ENCODE measurements at places on chromosomes 4 and X. TPM values are rescaled to one million over a fixed set of nuclear protein-coding genes. Genes with fewer than 3 reads are reported as not detected.
A peak's percentile ranks its signal among the peaks of the same experiment; 100 is the strongest.

DNA sequence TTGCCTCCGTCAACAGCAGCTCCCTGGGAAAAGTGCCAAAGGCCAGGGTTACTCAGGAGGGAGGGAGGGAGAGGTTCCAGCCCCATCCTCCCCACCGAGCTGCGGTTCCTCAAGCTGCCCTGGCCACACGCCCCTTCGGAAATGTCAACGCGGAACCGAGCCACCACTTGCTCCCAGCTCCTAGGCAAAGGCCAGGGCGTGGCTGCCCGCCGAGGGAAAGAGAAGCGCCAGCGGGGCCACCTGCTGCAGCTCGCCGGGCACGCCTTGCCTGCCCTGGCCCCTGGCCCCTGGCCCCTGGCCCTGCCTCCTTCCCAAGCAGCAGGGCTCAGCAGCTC is 15.3 kb downstream of the SLC6A8 start:
- H3K27ac ChIP-seq: no peak overlapping the region
- H3K36me3 ChIP-seq: peaks cover 24% of the 10 kb centered on the region
- peak; percentile 26 for DNase-seq
- no peaks in the 10 kb centered on the region for H3K27me3 ChIP-seq

DNA sequence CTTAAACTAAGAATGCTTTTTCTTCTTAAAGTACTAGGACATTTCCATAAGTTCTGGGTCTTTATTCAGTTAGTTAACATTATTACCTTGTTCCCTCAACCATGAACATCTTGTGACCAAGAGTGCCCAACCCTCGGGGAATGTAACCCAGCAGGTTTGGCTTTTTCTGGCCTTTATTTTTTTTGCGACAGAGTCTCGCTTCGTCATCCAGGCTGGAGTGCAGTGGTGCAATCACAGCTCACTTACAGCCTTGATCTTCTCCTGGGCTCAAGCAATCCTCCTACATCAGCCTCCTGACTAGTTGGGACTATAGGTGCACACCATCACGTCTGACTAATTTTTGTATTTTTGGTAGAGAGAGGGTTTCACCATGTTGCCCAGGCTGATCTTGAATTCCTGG is 65.1 kb downstream of the USP11 start:
- H3K27me3 ChIP-seq: peaks cover 6% of the 10 kb centered on the region
- peaks cover 5% of the 10 kb centered on the region for H3K4me1 ChIP-seq
- H3K27ac ChIP-seq: no peak overlapping the region
- DNase-seq: peak; percentile 31

DNA sequence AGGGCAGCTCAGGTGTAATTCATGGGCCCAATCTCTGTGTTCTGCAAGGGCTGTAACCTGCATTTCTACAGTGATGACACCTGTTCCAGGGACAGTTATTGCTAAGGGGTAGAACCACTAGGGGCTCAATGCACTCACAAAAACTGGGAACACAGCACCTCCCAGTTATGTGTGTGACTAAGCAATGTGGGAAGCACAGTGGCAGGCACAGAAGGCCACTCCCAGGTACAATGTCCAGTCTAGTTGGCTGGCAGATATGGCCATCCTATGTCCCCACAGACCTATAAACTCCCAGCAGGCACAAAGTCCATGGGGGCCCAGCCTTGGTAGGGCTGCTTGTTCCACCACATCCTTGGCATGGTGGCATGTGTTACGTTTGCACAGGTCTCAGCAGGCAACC is 25.7 kb downstream of the CXCL13 start:
- no peak for DNase-seq
- no peaks in the 10 kb centered on the region for H3K36me3 ChIP-seq
- no peak overlapping the region for H3K27ac ChIP-seq
- no peak overlapping the region for H3K4me3 ChIP-seq
- H3K27me3 ChIP-seq: no peaks in the 10 kb centered on the region
- no peaks in the 10 kb centered on the region for H3K4me1 ChIP-seq

DNA sequence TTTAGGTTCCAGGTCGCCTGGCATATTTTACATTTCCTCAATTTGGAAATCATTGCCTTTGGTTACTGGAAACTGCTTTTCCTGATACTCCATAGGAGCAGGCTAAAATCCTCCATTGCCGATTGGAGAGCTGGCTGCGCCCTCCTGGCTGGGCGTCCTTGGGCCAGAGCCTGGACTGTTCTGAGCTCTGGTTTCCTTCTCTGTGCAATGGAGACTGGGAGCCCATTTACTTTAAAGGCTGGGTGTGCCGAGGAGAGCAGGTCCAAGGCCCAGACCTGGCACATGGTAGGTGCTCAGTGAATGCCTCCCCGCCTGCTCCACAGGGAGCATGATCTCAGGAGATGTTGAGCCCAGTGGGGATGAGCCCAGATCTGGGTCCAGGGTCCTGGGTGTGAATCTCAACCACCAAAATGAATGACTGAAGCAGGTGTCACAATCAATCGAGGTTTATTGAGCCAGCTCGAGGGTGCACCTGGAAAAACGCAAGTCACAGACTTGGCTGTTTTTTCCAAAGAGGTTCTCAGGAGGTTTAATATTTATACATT is 50.0 kb downstream of the EVC start:
- no peaks in the 10 kb centered on the region for H3K27me3 ChIP-seq
- H3K4me1 ChIP-seq: no peaks in the 10 kb centered on the region
- H3K4me3 ChIP-seq: no peak overlapping the region
- DNase-seq: no peak
- H3K27ac ChIP-seq: no peak overlapping the region
- no peaks in the 10 kb centered on the region for H3K36me3 ChIP-seq

DNA sequence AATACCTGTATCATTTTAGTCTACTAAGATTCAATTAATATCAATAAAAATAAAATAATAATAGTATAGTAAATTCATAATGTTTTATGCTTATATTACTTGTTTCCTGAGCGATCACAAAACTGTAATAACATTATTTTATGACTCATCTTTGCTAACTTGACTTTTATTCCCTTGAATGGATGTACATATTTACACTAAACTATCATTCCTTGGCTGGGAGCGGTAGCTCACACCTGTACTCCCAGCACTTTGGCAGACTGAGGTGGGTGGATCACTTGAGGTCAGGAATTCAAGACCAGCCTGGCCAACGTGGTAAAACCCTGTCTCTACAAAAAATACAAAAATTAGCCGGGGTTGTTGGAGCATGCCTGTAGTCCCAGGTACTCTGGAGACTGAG is 104.0 kb upstream of the SLC34A2 start:
- H3K4me1 ChIP-seq: no peaks in the 10 kb centered on the region
- no peaks in the 10 kb centered on the region for H3K36me3 ChIP-seq
- H3K4me3 ChIP-seq: no peak overlapping the region
- DNase-seq: no peak
- H3K27me3 ChIP-seq: no peaks in the 10 kb centered on the region
- H3K27ac ChIP-seq: peak overlapping the region; percentile 73

DNA sequence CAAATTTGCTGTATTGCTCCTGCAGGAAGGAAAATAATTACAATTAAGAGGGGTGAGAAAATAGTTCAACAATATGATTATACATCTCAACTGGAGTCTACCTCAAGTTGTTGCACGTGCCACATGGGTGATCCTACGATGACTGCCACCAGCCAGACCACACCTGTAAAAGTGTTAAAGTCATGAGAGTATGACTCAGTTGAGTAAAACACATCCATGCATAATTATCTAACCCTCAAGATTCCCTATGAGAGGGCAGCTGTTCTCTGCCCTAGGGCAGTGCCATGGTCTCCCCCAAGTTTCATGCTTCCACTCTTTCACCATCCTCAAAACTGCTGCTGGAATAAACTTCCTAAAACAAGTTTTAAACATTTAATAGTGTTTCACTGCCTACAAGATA is 44.1 kb downstream of the QRFPR start:
- H3K27ac ChIP-seq: no peak overlapping the region
- no peaks in the 10 kb centered on the region for H3K36me3 ChIP-seq
- no peak for DNase-seq
- H3K4me3 ChIP-seq: no peak overlapping the region

- H3K4me3 ChIP-seq: no peak overlapping the region
- no peak overlapping the region for H3K27ac ChIP-seq
- DNase-seq: no peak
- no peaks in the 10 kb centered on the region for H3K36me3 ChIP-seq
- no peaks in the 10 kb centered on the region for H3K4me1 ChIP-seq
Measured at GRCh38 chrX:30253257-30253656, 6.3 kb downstream of the MAGEB1 start.

GRCh38 chr4:184392748-184393559 is 81.4 kb downstream of the IRF2 start:
- H3K27me3 ChIP-seq: no peaks in the 10 kb centered on the region
- peaks cover 40% of the 10 kb centered on the region for H3K36me3 ChIP-seq

- H3K36me3 ChIP-seq: peaks cover 36% of the 10 kb centered on the region
- H3K27ac ChIP-seq: no peak overlapping the region
- no peak overlapping the region for H3K4me3 ChIP-seq
- peak; percentile 32 for DNase-seq
- no peaks in the 10 kb centered on the region for H3K27me3 ChIP-seq
Measured at GRCh38 chr4:3193531-3194203, 55.3 kb upstream of the MSANTD1 start.

- H3K4me3 ChIP-seq: no peak overlapping the region
- no peak overlapping the region for H3K27ac ChIP-seq
- H3K27me3 ChIP-seq: no peaks in the 10 kb centered on the region
- DNase-seq: no peak
- no peaks in the 10 kb centered on the region for H3K36me3 ChIP-seq
- H3K4me1 ChIP-seq: peaks cover 1% of the 10 kb centered on the region
Measured at GRCh38 chr4:119632216-119632615, 3.6 kb upstream of the PDE5A start.

DNA sequence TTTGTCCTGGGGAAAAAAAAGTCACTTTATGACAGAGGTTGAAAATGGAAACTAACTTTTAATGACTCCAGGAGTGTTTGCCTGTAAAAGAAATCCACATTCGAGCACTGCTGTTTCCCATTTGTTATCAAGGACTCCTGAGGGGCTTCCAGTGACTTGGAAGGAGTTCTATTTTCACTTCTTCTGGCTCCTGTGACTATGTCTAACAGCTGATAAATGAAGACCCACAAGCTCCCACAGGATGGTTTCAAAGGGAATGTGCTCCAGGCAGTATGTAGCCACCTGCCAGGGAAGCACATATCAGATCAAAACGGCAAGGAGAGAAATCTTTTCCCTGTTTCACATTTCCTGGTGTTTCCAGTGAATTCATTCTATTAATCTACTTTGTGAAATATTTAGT is 159.8 kb upstream of the FAM241A start:
- peaks cover 6% of the 10 kb centered on the region for H3K4me1 ChIP-seq
- no peak overlapping the region for H3K4me3 ChIP-seq
- H3K27me3 ChIP-seq: no peaks in the 10 kb centered on the region
- DNase-seq: no peak
- H3K36me3 ChIP-seq: no peaks in the 10 kb centered on the region
- H3K27ac ChIP-seq: no peak overlapping the region

GRCh38 chr4:76476571-76476970 is 41.5 kb downstream of the SHROOM3 start:
- H3K27me3 ChIP-seq: no peaks in the 10 kb centered on the region
- H3K36me3 ChIP-seq: no peaks in the 10 kb centered on the region
- H3K27ac ChIP-seq: no peak overlapping the region
- no peaks in the 10 kb centered on the region for H3K4me1 ChIP-seq

DNA sequence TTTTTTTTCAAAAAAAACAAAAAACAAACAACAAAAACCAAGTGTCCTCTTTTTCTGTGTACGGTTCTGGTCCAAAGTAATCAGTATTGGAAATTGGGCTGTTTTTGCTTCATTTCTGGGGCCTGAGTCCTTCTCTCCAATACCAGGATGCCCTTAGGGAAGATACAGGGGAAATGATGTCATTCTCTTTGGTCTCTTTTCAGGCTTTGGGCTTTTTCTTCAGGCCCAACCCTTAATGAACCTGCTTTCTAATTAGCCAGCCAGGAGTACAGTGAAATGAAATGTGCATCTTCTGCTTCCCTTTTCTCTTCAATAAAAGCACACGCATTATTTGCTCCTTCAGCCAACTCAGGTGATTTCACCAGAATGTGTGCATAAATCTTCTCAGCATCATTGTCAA is 52.6 kb upstream of the RBPJ start:
- no peaks in the 10 kb centered on the region for H3K36me3 ChIP-seq
- H3K4me3 ChIP-seq: no peak overlapping the region
- DNase-seq: no peak
- no peak overlapping the region for H3K27ac ChIP-seq
- no peaks in the 10 kb centered on the region for H3K27me3 ChIP-seq
- peaks cover 3% of the 10 kb centered on the region for H3K4me1 ChIP-seq

DNA sequence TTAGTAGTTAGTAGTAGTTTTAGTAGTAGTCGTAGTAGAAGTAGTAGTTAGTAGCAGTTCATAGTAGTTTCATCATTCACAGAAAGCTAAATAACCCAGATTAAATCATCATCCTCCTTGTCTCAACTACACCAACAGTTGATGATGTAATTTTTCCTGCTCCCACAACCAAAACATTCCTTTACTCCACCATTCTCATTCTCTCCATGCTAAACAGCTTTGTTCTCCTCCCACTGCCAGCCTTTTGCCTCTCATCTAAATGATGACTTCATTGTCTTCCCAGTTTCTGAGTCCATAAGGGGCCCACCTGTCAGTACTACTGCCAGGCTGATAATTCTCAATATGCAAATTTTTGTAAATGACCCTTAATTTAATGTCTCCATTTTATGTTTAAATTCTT is 68.9 kb downstream of the ARHGAP24 start:
- no peak for DNase-seq
- H3K4me3 ChIP-seq: no peak overlapping the region
- no peaks in the 10 kb centered on the region for H3K4me1 ChIP-seq
- no peak overlapping the region for H3K27ac ChIP-seq

DNA sequence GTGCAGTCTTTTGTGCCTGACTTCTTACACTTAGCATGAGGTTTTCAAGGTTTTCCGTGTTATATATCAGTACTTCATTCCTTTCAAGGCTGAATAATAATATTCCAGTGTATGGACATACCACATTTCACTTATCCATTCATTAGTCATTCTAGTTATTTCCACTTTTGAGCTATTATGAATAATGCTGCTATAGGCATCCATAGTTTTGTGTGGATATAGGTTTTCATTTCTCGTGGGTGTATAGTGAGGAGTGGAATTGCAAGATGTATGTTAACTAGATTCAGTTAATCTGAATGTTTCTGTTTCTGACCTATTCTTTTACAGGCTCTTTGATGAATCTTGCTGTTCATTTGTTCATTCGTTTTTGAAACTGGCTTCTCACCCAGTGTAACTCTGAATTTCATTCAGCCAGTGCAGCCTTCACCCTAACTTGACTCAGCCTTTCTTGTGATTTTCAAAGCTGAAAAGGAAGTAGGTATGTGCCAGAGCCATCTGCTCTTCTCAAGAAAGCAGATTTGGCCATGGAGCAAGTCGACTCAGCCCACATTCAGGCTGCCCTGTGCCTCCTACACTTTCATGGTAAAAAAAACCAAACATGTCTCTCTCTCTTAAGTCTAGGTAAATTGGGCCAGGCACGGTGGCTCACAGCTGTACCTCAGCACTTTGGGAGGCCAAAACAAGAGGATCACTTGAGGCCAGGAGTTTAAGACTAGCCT is 56.3 kb upstream of the NOCT start:
- no peaks in the 10 kb centered on the region for H3K4me1 ChIP-seq
- H3K36me3 ChIP-seq: no peaks in the 10 kb centered on the region
- H3K4me3 ChIP-seq: no peak overlapping the region
- no peaks in the 10 kb centered on the region for H3K27me3 ChIP-seq
- no peak for DNase-seq

DNA sequence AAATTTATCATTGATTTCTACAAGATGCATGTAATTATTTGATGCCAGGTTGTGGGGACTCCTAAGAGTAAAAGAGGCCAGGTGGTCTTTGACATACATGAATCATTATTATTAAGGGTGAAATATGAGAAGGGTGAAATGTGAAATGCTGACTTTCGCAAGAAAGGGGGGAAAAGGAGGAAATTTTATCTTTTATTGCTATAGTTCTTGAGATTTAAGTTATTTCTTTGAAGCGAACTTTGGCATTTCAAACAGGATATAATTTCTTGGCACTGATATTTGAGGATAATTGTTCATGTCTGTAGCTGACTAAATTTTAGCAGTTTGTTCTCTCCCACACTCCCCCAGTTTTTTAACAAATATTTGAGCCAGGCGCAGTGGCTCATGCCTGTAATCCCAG is 80.1 kb downstream of the TMEM131L start:
- no peak for DNase-seq
- no peak overlapping the region for H3K27ac ChIP-seq

Gene RBMXL3
- total RNA-seq: not detected
